ENCODE measurements at places on chromosomes 13 and 19.

DNA sequence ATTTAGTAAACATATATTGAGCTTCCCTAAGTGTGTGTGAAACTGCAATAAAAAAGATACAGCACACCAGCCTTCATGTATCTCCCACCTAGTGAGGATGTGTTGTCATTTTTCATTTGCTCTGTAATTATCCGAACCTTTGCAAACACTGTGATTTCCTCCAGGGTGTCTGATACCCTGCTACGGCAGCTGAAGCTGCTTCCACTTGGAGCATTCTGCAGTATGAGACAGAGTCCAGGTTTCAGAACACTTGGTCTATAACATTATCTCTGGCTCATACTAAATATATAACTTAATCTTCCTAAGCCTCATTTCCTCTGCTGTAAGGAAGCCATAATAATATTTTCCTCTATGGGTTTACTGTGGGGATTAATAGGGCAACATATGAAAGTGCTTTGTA, 1338.1 kb upstream of the SLC10A2 start:
- no peak for DNase-seq

DNA sequence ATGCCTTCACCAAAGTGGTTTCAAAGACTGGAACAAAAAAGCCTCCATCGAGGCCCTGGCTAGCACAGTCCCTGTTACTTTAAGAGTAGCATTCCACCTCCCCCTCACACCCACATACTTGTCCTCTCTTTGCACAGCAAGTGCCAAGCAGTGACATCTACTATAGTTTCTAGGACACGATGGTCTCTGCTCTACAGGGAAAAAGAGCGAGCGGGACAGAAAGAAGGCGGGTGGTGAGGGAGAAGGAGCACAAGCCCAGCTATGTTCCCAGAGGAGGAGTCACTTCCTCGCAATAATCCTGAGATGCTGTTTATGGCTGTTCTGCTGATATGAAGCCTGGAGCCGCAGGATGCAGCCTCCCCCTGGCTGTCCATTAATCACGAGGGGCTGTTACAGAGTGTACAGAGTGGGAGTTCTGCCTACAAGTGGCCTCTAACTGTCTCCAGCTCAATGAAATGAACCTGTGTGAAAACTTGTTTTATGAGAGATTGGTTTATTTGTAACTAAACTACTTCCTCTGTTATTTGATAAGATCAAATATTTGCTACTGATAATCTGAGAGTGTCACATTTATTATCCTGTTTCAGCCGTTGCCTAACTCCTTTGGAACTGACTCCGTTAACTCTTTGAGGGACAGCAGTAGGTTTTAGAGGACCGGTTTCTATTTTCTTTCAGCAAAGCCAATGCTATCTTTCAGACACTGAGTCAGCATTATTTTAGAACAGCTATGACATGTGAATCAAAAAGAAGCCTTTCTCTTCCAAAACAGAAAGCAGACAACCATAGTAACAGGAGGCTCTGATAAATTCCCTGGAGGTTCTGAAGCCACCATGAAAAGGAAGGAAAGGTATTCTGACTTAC, 208.0 kb downstream of the SPRY2 start:
- DNase-seq = no peak

- DNase-seq = no peak
Measured at GRCh38 chr13:80251403-80251802, 89.5 kb downstream of the SPRY2 start.

DNA sequence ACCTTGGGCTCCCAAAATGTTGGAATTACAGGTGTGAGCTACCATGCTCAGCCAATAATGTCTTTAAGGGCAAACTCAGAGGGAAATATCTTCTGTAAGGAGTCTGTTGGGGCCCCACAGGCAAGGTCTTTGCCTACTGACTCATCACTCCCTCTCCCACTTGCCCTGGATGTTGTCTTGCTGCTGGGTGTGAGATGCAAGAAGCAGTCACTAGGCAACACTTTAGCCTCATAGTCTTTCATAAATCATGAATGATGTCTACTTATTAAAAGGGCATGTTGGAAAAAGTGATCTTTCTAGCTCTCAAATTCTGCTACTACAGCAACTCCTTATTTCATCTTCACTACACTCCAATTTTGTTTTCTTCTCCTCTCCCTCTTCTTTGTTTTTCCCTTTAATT, 34.6 kb upstream of the SLC10A2 start:
- DNase-seq = no peak

DNA sequence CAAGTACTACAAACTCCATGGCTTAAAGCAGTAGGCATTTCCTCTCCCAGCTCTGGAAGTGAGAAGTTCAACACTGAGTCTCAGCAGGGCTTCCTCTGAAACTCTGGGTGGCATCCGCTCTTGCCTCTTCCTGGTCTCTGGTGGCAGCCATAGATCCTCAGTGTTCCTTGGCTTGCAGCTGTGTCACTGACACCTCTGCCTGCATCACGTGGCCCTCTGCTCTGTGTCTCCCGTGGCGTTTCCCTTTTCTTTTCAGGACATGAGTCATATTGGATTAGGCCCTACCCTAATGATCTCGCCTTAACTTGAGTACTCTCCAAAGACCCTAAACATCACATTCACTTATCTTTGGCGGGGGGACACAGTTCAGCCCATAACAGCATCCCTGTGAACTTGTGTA, 466.7 kb downstream of the MYO16 start:
- DNase-seq = no peak

GRCh38 chr13:89980896-89981295, 1366.6 kb upstream of the MIR17HG start:
- no peak for DNase-seq

DNA sequence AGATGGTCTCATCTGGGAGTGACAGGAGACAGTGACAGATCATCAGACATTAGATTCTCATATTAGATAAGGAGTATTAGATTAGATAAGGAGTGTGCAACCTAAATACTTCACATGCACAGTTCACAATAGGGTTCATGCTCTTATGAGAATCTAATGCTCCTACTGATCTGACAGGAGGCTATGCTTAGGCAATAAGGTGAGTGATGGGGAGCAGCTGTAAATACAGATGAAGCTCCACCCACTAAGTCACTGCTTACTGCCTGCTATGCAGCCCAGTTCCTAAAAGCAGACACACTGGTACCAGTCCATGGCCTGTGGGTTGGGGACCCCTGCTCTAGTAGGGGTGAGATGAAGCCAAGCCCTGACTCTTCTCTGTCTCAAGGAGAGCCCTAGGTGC, 10.0 kb upstream of the IGFL3 start:
- no peak for DNase-seq

DNA sequence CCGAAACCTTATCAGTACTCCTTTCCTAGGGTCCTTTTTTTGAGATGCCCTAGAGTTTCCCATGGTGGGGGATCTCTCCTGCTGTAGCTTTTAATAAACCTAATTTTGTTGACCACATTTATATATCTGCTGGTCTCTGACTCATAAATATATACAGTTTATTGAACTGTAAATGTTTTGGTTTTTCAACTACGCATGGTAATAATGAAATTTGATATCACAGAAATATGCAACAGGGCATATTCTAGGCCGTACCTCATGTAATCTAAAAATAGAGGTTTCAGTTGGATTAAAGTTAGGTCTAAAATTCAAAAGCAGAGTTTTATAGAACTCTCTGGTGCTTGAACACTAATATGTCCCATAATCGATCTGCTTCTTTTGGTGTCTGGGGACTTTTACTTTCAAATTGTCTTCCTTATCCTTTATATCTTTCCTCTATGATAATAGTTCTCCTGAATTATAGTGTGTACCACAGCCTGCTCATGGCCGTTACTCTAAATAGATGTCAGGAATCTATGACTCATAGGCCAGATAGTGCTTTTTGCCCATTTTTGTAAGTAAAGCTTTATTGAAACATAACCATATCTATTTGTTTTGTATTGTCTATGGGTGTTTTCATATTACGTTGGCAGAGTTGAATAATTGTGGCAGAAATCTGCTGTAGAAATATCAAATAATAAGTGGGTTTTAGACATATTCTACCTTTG, 324.8 kb upstream of the PCDH9 start:
- no peak for DNase-seq

GRCh38 chr19:13794398-13794756, 866 bp upstream of the ZSWIM4 start:
- DNase-seq = no peak

- no peak for DNase-seq
Measured at GRCh38 chr19:5330307-5330720, 10.3 kb downstream of the PTPRS start.

- no peak for DNase-seq
Measured at GRCh38 chr13:21735701-21736401, 65.0 kb downstream of the FGF9 start.

- DNase-seq = no peak
Measured at GRCh38 chr19:47106821-47107201, 6.8 kb downstream of the ZC3H4 start.

Measured in activated naive CD8-positive, alpha-beta T cell treated with anti-CD3 and anti-CD28 coated beads, Interleukin-2, amount 50 U/mL, for 16 hours (primary cell).